ENCODE measurements at places on chromosomes 11 and 22. TPM values are rescaled to one million over a fixed set of nuclear protein-coding genes. Genes with fewer than 3 reads are reported as not detected.

DNA sequence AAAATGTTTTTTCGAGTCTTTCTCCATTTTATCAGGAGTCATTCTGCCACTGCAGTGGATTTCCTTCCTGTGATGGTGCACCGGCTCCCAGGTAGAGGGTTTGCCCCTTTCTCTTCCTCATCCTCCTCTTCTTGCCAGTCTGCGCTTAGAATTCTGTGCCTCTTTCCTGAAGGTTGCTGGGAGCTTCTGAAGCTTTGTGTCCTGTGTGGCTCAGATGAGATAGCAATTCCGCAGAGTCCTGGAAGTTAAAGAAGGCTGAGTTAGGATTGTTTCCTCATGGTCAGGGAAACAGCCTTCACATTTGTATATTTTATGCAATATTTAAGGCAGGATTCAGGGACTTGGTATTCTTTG, 264 bp downstream of the BCO2 start:
- H3K4me3 ChIP-seq = no peak overlapping the region
- H3K4me1 ChIP-seq = peaks cover 13% of the 10 kb centered on the region

FBLN1 gene
- not detected for total RNA-seq

- H3K4me1 ChIP-seq = peaks cover 6% of the 10 kb centered on the region
- H3K36me3 ChIP-seq = no peaks in the 10 kb centered on the region
- no peak overlapping the region for H3K27ac ChIP-seq
- no peak overlapping the region for H3K4me3 ChIP-seq
- no peak for DNase-seq
Observed at GRCh38 chr11:27705873-27706820, 5.9 kb upstream of the BDNF start.

GRCh38 chr11:2398664-2399355, 1.7 kb upstream of the TSSC4 start:
- H3K4me3 ChIP-seq = peak overlapping the region; percentile 84
- peaks cover 4% of the 10 kb centered on the region for H3K36me3 ChIP-seq
- no peaks in the 10 kb centered on the region for H3K27me3 ChIP-seq

GRCh38 chr11:74937696-74938475, 11.0 kb downstream of the XRRA1 start:
- H3K4me1 ChIP-seq = peaks cover 1% of the 10 kb centered on the region
- no peak overlapping the region for H3K4me3 ChIP-seq
- no peak overlapping the region for H3K27ac ChIP-seq
- no peak for DNase-seq

GRCh38 chr11:96943970-96944369, 554.2 kb downstream of the JRKL start:
- H3K36me3 ChIP-seq = no peaks in the 10 kb centered on the region
- H3K27ac ChIP-seq = no peak overlapping the region
- no peak for DNase-seq
- H3K4me3 ChIP-seq = no peak overlapping the region
- no peaks in the 10 kb centered on the region for H3K27me3 ChIP-seq

GRCh38 chr22:16917144-16918003, 90.6 kb downstream of the GAB4 start:
- DNase-seq = peak; percentile 81
- H3K27me3 ChIP-seq = peaks cover 18% of the 10 kb centered on the region
- H3K4me1 ChIP-seq = no peaks in the 10 kb centered on the region
- H3K27ac ChIP-seq = no peak overlapping the region

Data from activated naive CD4-positive, alpha-beta T cell treated with anti-CD3 and anti-CD28 coated beads for 36 hours (primary cell).